ENCODE measurements at places on chromosomes 4 and X. TPM values are rescaled to one million over a fixed set of nuclear protein-coding genes. Genes with fewer than 3 reads are reported as not detected.

Gene TRAM1L1
- 1.5 TPM for total RNA-seq

Gene PPEF1
- total RNA-seq = not detected

Gene FGF2
- 12.0 TPM for total RNA-seq

Gene CHRNA9
- not detected for total RNA-seq

Gene FOXR2
- total RNA-seq = not detected

Gene ARMCX4
- total RNA-seq = 16.5 TPM

Gene DGAT2L6
- not detected for total RNA-seq

Gene DUSP9
- 0.74 TPM for total RNA-seq

Gene PHOX2B
- 0.49 TPM for total RNA-seq

Gene HTN3
- total RNA-seq = not detected

Gene ADH1A
- not detected for total RNA-seq

All from vagina (tissue), 2 donors.